RCC 7860 (cell line): ENCODE measurements at places on chromosomes 3 and 15.

DNA sequence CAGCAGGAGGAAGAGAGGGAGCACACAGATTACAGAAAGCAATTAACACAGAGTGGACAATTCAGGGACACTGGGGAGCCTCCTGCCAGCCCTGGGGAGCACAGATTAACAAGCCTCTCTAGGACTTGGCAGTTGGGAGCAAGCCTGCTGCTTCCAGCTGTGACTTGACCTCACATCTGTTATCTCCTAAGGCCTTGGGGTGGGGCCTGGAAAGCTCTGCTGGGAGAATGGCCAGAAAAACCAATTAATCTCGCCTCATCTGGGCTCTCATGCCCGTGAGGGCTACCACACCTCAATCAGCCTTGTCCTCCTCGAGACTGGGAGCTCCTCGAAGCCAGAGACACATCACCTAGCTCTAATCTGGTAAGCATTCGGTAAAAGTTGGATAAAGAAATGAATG, 39.1 kb downstream of the SEMA5B start:
- no peak for DNase-seq

GRCh38 chr3:35505181-35505580, 134.1 kb upstream of the ARPP21 start:
- DNase-seq: no peak

DNA sequence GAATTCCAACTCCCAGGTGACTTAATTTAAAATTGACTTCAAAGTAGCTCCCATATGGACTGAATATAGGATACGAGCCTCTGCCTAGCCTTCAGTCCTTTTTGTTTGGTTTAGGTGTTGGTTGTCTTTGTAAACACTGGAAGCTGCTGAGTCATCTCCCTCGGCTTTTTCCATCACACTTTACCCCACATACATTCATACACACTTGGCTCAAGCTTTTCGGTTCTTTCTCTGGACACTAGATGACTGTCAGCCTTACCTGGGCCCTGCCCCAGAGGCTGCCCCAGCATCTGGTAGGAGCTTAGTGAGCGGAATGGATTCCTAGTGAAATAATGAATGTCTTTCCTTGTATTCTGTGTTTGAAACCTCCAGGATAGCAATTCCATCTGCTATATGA, 201.5 kb upstream of the IL12A start:
- DNase-seq: peak; percentile 68

GRCh38 chr3:188469228-188469885, 315.4 kb downstream of the LPP start:
- no peak for DNase-seq

GRCh38 chr15:71329041-71329440, 213.8 kb downstream of the THSD4 start:
- no peak for DNase-seq

DNA sequence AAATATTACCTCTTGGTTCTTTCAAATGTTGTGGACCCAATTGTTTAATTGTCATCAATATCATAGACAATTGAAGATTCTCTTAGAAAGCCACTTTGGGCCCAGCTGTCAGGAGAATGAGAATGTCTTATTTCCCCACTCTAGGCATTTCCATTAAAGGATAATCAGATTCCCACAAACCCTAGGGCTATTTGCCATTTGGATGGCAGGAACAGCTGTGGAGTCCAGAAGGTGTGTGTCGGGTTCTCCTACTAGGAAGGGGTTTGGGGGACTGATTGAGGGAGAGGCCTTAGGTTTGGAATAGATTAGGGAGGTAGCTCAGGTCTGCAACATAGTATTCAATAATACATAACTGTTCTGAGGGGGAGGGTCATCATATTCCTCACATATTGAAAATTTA, 35.2 kb upstream of the PLSCR5 start:
- DNase-seq: no peak

DNA sequence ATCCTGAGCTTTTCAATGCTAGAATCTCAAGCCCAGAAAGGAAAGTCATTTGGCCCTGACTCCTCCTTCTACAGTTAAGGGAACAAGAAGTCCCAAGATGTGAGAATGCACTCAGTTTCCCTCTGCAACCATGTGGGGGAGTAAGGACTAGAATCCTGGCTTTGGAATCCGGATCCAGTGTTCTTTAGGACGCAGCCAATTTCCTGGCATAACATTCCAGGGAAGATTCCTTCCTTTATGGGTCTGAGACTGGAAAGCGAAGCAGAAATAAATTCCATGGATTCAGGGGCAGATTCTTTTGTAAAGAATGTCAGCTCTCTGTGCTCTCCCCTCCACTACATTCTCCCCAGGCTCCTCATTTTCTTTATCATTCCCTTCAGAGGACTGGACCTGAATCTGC, 151.8 kb upstream of the SOX14 start:
- DNase-seq: no peak
